ENCODE measurements at places on chromosomes 7 and 10.

DNA sequence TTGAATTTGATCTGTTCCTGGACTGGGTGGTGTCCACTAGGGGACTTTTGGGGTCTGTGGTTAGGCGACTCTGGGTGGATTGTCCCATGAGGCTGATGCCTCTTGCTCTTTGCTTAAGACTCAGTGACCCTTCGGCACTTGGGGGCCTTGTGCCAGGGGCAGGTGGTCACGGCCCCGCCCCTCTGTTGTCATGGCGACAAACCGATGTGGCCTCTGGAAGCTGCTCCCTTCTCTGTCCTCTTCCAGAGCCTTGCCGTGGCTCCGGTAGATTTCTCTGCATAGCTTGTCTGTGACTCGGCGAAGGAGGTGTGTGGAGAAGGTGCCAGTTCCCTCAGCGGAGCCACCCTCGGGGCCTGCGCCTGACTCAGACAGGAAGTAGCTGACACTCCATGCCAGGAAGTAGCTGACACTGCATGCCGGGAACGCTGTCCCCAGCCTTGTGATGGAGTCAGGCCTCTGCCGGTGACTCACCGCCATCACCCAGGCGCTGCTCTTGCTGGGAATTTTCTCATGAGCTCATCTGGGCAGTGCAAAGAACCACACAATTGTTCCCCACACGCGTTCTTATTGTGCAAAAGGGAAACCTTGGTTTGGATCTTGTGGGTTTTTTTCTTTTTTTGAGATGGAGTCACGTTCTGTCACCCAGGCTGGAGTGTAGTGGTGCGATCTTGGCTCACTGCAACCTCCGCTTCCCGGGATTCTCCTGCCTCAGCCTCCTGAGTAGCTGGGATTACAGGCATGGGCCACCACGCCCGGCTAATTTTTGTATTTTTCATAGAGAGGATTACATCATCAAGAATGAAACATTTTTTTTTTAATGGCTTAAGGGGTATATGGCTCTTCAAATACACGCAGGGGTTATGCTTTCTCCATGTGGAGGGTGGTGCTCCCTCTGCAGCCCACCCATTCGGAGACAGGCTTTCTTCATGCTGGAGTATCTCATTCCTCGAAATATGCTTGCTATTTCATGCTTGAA lies 72.6 kb downstream of the PFKFB3 start:
- peak; percentile 100 for DNase-seq

DNA sequence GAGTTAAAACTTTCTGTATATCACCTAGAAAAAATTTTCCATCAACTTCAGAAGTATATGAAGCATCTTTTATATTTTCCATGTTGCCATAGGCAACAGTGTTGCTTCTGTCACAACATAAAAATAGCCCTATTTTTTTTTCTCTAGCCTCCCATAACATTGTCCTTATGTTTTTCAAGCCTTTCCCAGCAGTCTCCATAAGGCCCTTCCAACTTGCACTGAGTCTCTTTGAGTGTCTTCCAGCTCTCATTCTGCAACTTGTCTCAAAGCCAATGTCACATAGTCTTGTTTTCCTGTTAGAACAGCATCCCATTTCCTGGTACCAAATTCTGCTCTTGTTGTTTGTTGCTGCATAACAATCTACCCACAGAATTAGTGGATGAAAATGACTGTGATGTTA lies 1055.5 kb upstream of the GHITM start:
- no peak for DNase-seq

- DNase-seq: no peak
Measured at GRCh38 chr7:27834179-27834921, 94.4 kb downstream of the TAX1BP1 start.

DNA sequence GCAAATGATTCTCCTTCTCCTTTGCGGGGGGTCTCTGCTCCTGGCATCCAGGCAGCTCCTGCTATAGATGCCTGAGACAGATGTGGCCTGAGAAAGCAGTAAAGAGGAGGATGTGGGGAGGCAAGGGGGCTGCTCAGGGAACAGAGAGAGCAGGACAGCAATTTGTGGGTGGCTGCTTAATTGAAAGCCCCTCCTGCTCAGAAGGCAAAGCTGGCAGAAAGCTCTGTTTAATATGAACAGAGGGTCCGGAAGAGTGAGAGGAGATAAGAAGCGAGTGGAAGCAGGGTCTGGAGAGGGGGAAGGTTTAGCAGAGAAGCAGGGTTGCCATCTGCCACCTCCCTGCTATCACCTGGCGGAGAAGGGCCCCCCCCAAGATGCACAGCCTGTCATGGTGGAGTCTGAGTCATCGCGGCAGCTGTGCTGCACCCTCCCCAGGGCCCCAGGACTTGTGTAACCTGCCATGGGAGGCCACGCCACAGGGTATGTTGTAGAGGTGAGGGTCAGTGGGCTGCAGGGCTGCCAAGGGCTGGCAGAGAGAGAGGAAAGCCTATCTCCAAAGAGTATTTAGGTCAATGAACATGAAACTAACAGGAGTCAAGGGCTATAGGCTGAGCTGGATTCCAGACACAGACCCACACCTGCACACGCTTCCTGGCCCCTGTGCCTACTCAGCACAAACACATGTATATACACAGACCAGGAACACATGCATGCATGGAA lies 1109.8 kb upstream of the AUTS2 start:
- no peak for DNase-seq

DNA sequence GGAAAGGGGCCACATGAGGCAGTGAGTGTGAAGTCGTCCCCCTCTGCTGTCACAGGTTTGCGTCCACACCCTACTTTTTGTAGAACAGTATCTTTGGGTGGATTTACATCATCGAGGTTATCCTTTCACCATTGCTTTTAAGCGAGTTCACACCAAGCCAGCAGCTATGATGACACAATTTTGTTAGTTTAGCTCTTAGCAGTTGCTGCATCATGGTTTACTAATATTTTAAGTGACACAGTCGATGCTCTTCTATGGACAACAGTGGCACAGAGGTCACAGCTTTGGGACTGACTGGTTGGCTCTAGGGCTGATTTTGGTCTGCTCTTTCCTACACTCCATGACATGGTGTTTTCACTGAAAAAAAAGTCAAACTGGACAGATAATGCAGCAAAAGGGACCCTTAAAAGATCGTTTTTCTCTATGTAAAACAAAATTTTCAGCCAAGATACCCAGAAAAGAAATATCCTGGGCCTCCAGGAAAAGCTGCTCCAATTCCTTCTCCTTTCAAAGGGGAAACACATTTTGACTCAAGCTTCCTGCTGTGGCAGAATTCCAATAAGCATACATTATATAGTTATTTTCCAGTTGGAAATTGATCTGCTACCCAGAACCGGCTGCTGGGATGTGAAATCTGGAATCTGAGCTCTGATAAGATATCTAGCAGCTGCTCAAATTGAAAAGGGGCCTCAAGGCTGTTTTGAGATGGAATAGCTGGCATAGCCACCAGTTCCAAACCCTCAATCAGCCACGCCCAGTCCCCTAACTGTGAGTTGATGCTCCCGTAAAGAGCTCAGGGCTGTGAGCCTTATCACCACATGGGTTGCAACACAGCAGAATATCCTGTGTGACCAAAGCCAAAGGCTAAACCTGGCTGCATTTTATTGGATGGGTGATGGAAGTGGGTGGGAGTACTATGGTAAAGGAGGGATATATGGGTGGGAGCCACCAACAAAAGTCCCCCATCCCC lies 114.2 kb downstream of the SMURF1 start:
- no peak for DNase-seq

DNA sequence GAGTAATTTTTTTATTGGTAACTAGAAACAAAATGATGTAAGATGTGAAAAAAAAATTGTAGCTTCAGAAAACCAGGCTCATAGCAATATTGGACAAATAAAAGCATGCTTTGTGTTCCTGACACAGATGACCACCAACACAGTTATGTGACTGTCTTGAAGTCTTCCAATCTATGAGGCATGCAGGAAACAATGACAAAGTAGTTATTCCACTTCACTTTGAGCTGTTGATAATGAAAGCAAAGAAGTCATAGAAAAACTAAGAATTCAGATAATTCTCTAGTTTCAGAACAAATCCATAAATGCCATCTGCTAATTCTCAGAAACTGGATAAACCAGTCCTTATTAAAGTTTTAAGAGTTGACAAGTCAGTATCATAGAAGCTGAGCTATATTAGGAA lies 378.4 kb upstream of the SEMA3D start:
- no peak for DNase-seq

DNA sequence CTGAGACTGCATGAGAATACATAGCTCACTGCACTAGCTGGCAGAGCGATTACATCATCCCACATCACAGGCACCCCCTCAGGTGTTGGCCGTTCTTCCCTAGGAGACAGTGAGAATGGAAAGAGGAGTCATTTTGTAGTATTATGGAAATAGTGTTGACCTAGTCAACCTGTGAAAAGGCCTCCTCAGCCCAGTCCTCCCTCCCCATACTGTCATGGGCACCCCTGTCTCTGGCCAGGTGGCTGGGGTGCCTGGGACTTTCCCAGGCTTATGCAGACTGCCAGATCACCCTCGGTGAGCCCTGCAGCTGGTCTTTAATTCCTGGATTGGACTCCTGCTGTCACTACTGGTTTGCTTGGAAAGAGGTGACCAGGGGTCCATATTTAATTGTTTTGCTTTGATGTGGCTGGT lies 4.0 kb downstream of the INPP5A start:
- DNase-seq: peak; percentile 54

DNA sequence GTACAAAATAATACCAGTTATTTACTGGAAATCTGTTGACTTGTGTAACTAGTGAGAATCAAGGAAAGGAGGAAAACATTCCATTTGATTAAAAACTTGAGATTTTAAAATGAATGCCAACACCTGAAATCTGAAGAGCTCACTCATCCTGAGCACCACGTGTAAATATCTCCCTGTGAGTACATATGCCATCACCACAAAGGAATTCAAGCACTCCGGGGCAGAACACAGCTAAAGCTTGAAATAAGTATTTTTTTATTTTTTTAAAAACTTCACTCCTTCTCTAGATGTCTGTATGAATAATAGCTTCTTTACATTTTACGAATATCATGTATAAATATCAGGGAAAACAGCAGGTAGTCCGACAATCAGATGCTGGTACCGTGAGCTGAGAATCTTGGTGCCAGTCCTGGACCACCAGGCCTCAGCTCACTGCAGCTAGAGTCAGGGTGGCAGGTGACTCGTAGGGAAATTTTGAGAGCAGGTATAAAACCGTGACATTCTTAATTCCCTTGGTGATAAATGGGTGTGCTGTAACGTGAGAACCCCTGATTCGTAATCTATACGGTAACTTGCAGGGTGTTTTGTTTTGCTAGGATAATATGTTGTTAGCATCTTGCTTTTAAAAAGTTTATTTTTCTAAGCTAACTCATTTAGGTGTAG lies 12.7 kb downstream of the LMTK2 start:
- DNase-seq: peak; percentile 83

GRCh38 chr7:4299431-4299830 lies 382.7 kb upstream of the FOXK1 start:
- DNase-seq: no peak

DNA sequence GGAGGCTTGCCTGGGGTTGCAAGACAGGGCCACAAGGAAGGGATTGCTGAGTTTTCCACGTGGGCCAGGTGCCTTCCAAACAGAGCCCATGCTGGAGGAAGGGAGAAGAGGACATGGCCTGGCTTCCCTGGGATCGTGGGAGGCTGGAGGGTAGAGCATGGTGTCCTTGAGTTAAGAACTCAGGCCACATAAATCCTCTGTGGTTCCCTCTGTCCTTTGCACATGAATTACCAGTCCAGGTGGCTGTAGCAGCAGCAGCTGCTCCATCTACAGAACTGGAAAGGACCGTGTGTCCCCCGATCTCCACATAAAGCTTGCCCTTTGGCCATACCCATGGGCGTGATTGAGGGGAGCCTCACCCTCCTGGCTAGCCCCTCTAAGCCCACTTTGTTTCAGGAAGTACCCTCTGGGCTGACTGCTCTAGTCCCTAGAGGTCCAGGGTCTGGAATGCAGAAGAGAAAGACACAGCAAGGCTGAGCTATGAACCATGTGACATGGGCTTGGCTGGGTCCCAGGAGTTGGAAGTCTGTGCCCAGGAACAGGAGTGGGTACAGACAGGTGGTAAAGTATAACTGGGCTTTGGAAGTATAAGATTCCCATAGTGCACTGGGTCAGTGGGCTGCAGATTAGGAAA lies 84.9 kb downstream of the C10orf105 start:
- DNase-seq: no peak

GRCh38 chr7:2373124-2373556 lies 18.5 kb downstream of the EIF3B start:
- DNase-seq: no peak

GRCh38 chr10:3986493-3987142 lies 201.6 kb upstream of the KLF6 start:
- no peak for DNase-seq

GRCh38 chr10:120963594-120964220 lies 112.5 kb downstream of the WDR11 start:
- DNase-seq: no peak

GRCh38 chr10:77887631-77888355 lies 38.8 kb downstream of the DLG5 start:
- DNase-seq: no peak

DNA sequence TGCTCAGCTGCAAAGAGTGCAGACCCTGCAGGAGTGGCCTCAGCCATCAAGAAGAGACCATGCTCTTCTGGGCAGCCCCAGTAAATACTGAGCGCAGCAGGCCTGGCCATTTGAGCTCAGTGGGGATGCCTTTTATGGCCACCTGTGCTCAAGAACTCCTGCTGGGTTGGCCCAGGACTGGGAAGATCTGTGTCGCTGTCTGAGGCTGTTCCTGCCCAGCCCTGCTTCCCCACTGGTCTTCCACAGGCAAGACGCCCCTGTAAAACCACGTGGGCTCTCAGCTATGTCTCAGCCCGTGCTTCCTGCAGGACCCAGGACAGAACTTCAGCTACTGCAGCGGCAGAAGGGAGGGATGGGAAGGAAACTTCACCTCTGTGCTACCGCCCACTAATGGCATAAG lies 10.5 kb upstream of the PPIF start:
- no peak for DNase-seq

- no peak for DNase-seq
Measured at GRCh38 chr7:9192969-9193368, 759.6 kb downstream of the NXPH1 start.

DNA sequence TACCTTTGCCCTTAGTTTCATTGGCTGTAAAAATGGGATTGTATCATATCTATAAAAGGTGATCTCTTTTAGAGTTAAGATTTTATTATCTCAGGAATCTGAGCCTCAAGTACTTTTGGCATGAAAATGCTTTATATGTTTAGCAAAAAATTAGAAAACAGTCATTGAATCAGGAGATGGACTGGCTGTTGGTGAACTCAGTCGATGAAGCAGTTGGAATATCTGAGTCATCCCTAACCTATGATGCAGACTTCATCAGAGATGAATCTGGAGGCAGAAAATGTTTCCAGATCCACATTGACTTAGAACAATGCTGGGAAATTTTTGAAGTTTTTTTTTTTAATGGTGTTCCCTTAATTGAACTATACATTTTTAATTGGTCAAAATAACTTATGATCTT lies 228.5 kb downstream of the SLC25A13 start:
- DNase-seq: peak; percentile 74

Measured in epithelial cell of esophagus (primary cell).